Effector memory CD4-positive, alpha-beta T cell (primary cell): ENCODE measurements at places on chromosomes 2 and 18.

- no peak for DNase-seq
Measured at GRCh38 chr2:181404472-181404871, 52.7 kb upstream of the ITGA4 start.

- DNase-seq, result no peak
Measured at GRCh38 chr2:100785626-100786296, 34.2 kb upstream of the NPAS2 start.

DNA sequence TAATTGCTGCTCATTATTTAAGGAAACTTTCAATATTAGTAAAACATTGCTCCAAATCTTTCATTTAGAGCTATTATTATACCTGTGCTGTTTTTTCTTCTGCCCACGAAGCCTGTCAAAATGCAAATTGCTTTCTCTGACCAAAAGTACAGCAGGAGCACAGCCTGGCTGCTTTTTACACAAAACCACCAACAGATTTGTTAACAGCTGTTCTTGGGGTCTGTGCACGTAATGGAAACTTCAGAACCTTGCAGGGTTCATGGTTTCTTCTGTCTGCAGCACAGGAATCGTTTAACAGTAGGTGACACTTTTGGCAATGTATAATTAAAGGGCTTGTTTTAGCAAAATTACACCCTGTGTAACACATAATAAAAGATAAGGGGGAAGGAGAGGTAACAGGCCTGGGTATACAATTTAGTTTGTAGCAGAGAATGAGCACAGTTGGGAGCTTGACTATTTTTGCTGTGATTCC lies 447.3 kb downstream of the KCNJ3 start:
- DNase-seq, result no peak

DNA sequence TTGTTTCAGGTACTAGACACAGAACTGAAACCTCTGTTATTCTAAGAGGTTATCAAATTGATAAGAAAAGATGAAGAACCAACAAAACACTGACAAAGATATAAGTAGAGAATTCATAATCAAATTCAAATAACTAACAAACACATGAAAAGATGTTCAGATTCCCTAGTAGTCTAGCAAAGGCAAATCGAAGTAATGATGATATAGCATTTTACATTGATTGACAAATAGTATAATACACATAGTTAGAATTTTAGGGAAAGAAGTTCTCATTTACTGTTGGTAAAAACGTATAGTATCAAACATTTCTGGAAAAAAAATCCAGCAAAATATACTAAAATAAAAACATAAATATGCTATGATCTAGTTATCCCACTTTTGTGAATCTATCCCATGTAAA lies 50.6 kb downstream of the DNAH7 start:
- no peak for DNase-seq

DNA sequence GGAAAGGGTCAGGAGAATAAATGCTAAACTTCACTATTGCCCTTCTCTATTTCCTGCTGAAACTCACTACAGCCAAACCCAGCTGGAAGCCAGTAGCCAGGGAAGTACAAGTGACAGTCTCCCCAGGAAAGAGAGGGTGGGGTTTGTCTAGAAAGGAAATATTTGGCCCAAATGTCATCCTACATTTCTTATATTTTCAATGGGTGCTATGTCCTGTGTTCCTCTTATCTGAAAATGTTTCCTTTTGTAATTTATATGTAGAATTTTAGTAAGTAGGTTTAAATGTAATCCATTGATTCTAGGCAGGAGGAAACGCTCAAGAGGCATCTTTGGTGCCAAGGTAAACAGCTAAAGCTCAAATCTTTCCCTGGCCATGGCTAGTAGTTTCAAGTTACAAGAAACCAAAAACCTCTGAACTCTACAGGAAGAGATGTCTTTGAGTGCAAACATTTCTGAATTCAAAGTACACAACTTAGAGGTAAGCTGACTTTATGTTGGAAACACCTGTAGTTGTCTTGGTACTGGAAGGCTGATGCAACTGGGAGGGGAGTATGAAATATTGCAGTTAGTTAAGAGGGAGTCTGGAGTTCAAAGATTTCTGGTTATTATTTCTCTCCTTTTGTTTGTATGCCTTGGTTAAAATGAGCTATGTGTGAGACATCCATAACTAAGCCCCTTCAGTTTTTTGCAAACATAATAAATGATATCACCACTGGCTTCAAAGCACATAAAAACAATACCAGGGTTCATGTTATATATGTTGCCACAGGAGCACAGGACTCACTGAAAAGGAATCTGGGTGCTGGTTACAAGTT lies 356.1 kb upstream of the ZC3H15 start:
- no peak for DNase-seq

DNA sequence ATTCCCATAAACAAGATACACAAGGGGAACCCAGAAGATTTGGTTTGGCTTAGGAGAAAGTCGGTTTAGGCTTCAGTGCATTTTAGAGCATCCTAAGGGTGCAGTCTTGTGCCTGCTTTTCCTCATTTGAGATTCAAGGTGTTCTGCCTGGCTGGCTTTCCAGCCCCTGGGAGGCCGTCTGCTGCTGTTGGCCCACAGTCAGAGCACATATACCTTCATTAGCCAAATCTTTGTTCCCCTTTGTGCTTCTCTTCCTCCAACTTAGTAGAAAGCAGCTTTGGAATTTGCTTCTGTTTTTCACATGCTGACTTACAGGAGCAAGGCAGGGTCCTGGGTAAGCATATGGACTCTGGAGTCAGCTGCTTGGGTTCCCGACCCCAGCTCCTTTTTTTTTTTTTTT lies 477.1 kb upstream of the TCF4 start:
- DNase-seq, result no peak
